ENCODE measurements at places on chromosomes 2 and 18.

- no peak for DNase-seq
These were observed 28.0 kb upstream of the EFEMP1 start for GRCh38 chr2:55951533-55951932.

- DNase-seq: peak; percentile 64
These were observed 34.2 kb upstream of the EN1 start for GRCh38 chr2:118881490-118882129.

- DNase-seq: peak; percentile 1
These were observed 14.6 kb upstream of the RIT2 start for GRCh38 chr18:43129946-43130524.

- no peak for DNase-seq
These were observed 108.7 kb upstream of the HDAC4 start for GRCh38 chr2:239509373-239510143.

All from mammary epithelial cell (primary cell).